ENCODE measurements at places on chromosomes 6 and 20.

- H3K36me3 ChIP-seq: no peaks in the 10 kb centered on the region
- DNase-seq: no peak
- no peak overlapping the region for H3K4me3 ChIP-seq
- peaks cover 9% of the 10 kb centered on the region for H3K27me3 ChIP-seq
- no peak overlapping the region for H3K27ac ChIP-seq
- peaks cover 2% of the 10 kb centered on the region for H3K4me1 ChIP-seq
Measured at GRCh38 chr6:25192590-25193459, 86.3 kb upstream of the CARMIL1 start.

DNA sequence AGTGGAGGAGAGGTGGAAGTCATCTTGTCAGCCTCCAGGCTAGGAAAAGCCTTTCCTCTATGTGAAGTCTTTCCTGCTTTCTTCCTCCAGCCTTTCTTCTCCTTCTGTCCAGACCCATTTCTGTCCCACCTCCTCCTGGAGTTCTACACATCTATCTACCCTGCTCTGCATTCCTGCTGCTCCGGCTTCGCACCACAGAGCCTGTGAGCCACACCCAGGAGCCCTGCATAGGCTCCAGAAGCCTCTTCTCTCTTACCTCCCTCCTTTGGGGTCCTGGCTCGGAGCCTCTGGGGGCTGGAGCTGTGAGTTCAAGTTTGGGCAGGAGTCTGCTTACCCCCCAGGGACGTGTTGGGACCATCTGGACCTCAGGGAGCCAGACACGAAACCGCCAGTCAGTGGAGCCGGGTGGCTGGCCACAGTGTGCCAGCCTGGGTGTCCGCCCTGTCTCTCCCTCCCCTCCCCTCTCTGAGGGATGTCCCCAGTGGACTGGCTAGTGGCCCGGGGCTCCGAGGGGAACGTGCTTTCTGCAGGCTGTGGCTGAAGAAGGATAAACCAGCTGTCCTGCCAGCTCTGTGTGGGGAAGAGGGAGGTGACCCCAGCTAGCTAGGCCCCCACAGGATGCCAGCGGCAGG is 99.2 kb downstream of the VEGFA start:
- no peaks in the 10 kb centered on the region for H3K36me3 ChIP-seq
- H3K4me3 ChIP-seq: no peak overlapping the region
- peaks cover 31% of the 10 kb centered on the region for H3K4me1 ChIP-seq
- no peak for DNase-seq
- H3K27me3 ChIP-seq: no peaks in the 10 kb centered on the region

DNA sequence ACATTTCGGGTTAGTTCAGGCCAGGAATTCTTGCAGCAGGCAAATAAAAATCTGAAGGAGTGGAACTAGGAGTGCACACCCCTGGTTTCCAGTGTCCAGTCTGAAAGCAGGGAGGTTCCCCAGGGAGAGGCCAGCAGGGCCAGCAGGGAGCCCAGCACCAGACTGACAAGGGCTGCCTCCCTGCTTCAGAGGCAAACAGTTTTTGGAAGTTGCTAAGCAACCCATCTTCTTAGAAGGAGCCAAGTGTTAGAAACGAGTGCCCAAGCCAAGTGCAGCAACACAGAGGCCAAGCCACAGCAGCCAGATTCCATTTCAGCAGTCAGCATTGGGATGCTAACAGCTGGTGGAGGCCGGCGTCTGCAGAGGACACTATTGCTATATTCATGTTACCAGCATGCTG is 179.1 kb downstream of the SYNDIG1 start:
- peaks cover 3% of the 10 kb centered on the region for H3K4me1 ChIP-seq
- DNase-seq: no peak
- H3K36me3 ChIP-seq: no peaks in the 10 kb centered on the region
- no peak overlapping the region for H3K27ac ChIP-seq

DNA sequence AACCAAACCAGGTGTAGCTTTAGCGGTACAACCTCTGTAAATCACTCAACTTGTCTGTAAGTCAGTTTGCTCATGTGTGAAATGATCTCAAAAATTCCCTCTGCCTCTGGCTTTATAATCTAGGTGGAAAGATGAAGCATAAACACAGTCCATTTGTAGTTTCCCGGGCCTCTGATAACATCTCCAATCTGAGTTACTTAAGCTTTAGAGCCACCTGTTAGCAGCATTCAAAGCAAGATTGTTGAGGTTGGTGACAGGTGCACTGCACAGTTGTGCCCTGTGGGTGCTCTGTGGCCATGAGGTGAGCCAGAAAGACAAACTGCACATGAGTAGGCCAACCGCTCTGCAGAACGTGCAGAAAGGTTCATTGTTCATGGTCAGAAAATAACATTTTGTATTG is 53.7 kb downstream of the MOCS1 start:
- H3K27ac ChIP-seq: peak overlapping the region; percentile 38
- H3K4me1 ChIP-seq: peaks cover 6% of the 10 kb centered on the region
- DNase-seq: no peak
- peaks cover under 1% of the 10 kb centered on the region for H3K27me3 ChIP-seq
- H3K36me3 ChIP-seq: no peaks in the 10 kb centered on the region

GRCh38 chr6:129638055-129638684 is 71.8 kb downstream of the ARHGAP18 start:
- no peaks in the 10 kb centered on the region for H3K27me3 ChIP-seq
- H3K4me3 ChIP-seq: no peak overlapping the region
- peaks cover 17% of the 10 kb centered on the region for H3K36me3 ChIP-seq
- H3K4me1 ChIP-seq: peaks cover 28% of the 10 kb centered on the region
- H3K27ac ChIP-seq: peak overlapping the region; percentile 51
- no peak for DNase-seq

- peak overlapping the region; percentile 81 for H3K4me3 ChIP-seq
- peak; percentile 52 for DNase-seq
- peak overlapping the region; percentile 96 for H3K27ac ChIP-seq
- peaks cover 12% of the 10 kb centered on the region for H3K4me1 ChIP-seq
Measured at GRCh38 chr20:18058661-18059467, 1.1 kb upstream of the OVOL2 start.

- H3K4me1 ChIP-seq: no peaks in the 10 kb centered on the region
- no peak for DNase-seq
- no peak overlapping the region for H3K27ac ChIP-seq
- H3K36me3 ChIP-seq: no peaks in the 10 kb centered on the region
- no peak overlapping the region for H3K4me3 ChIP-seq
Measured at GRCh38 chr6:92710048-92710447, 709.3 kb downstream of the EPHA7 start.

- DNase-seq: no peak
- H3K27ac ChIP-seq: peak overlapping the region; percentile 19
- no peak overlapping the region for H3K4me3 ChIP-seq
- peaks cover 8% of the 10 kb centered on the region for H3K4me1 ChIP-seq
Measured at GRCh38 chr6:128124713-128125112, 223.9 kb upstream of the THEMIS start.

DNA sequence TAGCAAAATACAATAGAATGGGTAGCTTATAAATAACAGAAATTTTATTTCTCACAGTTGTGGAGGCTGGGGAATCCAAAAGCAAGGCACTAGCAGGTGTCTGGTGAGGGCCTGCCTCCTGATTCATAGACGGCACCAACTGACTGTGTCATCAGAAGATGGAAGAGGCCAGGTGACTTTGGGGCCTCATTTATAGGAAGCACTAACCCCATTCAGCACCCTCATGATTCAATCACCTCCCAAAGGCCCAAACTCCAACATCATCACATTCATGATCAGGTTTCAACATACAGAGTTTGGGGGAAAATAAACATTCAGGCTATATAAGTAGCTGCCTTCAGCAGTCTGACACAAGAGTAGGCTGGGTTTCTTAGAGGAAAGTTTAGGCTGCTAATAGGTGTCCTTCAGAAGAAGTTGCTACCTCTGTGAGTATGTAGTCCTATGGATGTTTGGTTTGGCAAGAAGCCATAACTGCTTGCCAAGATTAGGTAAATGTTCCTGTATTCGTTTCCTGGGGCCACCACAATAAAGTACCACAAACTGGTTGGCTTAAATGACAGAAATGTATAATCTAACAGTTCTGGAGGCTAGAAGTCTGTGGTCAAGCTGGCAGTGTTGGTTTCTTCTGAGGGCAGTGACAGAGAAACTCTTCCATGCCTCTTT is 48.8 kb downstream of the NT5E start:
- no peaks in the 10 kb centered on the region for H3K4me1 ChIP-seq
- peaks cover 22% of the 10 kb centered on the region for H3K36me3 ChIP-seq
- no peak for DNase-seq
- no peak overlapping the region for H3K27ac ChIP-seq

DNA sequence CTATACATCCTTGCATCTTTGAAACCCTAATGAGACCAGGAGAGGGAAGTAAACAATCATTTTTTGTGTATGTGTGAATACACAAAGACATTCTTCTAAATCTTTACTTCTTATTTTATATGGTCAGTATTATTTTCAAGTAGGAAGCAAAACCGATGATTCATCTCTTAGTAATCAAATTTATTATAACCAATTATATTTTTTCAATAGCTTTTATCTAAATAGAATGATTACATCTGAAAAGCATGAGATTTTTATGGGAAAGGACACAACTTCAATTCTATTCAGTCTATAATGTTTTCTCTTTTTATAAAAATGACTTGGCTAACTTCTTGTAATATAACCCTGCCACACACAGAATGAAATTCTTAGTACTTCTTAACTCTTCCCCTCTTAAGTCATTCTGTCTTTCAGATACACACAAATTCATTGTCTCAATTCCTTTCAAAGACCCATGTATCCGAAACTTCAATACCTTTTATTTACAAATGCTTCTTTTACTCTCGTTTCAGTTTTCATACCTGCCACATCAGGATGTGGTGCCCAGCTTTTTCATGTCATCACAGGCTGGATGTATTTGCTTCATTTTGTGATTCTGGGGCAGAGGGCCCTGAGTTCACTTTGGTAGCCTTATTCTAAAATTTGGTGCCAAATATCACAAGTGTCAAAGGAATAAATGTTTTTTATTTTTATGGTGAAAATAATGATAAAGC is 227.0 kb downstream of the PHF3 start:
- no peaks in the 10 kb centered on the region for H3K36me3 ChIP-seq
- no peaks in the 10 kb centered on the region for H3K4me1 ChIP-seq
- DNase-seq: no peak

DNA sequence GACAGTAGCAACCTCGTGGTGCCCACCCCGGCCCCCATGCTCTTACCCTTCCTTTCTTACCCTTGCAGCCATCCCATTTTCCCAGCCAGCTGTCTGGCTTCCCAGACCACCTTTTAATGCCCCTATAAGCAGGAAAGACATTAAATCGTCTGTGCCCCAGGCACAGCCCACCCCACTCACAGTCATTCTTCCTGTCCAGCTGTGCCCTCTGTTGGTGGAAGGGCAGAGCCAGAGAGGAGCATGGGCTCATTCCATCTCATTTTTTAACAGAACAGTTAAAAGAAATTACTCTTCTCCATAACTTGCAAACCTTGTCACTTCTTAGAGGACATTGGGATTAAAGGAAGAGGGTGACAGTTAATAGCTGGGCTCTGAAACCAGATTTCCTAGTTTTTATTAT is 240.5 kb downstream of the NRN1 start:
- H3K4me3 ChIP-seq: no peak overlapping the region
- DNase-seq: no peak
- H3K4me1 ChIP-seq: no peaks in the 10 kb centered on the region
- H3K27me3 ChIP-seq: no peaks in the 10 kb centered on the region
- peaks cover 4% of the 10 kb centered on the region for H3K36me3 ChIP-seq

GRCh38 chr6:22036275-22036674 is 260.6 kb downstream of the PRL start:
- peaks cover 28% of the 10 kb centered on the region for H3K4me1 ChIP-seq
- peak overlapping the region; percentile 12 for H3K4me3 ChIP-seq
- H3K27ac ChIP-seq: peak overlapping the region; percentile 85
- peak; percentile 21 for DNase-seq
- peaks cover 39% of the 10 kb centered on the region for H3K36me3 ChIP-seq

GRCh38 chr6:28953585-28954258 is 29.9 kb upstream of the TRIM27 start:
- peak overlapping the region; percentile 85 for H3K4me3 ChIP-seq
- no peaks in the 10 kb centered on the region for H3K36me3 ChIP-seq
- H3K27ac ChIP-seq: peak overlapping the region; percentile 98
- DNase-seq: no peak

GRCh38 chr6:134903448-134903847 is 46.5 kb downstream of the ALDH8A1 start:
- H3K36me3 ChIP-seq: no peaks in the 10 kb centered on the region
- DNase-seq: no peak
- H3K27me3 ChIP-seq: peaks cover 3% of the 10 kb centered on the region
- peaks cover 9% of the 10 kb centered on the region for H3K4me1 ChIP-seq
- no peak overlapping the region for H3K27ac ChIP-seq
- no peak overlapping the region for H3K4me3 ChIP-seq

DNA sequence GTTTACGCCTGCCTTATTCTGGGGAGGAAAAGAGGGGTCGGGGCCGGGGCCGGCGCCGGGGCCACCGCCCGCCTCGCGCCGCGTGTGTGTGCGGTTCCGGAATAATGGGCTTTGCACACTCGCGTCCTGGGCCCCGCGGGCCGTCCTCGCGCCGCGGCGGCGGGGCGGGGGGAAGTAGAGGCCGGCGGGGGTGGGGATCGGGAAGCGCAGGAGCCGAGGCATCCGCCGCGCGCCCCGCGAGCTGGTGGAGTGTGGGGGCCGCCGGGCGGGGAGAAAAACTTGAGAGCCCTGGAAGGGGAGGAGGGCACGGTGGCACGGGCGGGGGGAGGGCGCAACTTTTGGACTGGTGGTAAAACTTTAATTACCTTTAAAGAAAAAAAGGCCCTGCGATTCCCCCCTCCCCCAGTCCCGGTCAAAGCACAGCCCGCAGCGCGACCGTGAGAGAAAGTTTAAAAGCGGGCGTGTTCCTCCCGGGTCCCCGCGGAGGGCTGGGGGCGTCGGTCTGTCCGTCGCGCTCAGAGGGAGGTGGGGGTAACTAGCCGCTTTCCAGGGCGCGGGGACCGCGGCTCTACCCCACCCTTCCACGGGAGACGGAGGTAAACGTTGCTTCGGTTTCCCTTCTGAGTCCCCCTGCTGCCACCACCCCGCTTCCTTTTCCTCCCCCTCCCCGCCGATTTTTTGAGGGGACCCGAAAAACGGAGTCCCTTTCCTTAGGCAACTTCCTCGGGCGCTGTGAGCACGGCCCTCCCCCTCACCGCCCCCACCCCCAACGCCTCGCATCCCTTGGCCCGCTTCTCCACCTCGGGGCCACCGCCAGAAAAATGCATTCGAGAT is 1.9 kb downstream of the L3MBTL3 start:
- peak overlapping the region; percentile 95 for H3K4me3 ChIP-seq
- DNase-seq: peak; percentile 12
- H3K36me3 ChIP-seq: peaks cover 5% of the 10 kb centered on the region

DNA sequence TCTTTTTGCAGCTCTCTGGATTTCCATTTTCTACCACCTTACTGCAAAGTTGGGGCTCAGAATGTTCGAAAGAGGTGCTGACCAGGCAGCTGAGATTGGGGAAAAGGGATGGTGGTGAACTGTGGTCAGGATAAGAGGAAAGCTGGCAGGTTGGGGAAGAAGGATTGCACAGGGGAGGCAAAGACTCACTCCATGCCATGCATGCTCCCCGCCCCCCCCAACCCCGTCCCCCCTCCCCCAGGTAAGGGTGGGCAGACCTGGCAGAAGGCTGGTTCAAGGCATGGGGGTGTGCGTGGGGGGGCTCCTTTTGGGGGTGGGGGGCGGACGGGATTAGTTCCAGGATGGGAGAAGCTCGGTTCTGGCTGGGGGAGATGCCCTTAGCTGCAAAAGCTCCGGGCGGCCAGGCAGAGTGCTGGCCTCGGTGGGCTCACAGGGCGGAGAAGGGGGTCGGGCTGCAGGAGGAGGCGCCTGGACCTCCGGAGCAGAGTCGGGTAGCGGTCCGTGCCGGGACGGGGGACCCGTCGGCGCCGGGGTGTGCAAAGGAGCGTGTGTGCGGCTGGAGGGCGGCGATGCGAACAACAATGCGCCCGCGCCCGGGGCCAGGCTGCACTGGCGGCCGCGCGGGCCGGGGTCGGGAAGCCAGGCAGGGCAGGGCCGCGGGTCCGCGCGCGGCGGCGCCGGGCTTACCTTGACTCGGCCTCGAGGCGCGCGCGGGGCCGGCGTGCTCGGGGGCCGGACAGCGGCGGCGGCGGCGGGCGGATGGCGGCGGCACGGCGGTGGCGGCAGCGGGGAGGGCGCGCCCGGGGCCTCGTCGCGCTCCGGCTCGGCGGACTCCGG is 880 bp downstream of the ADNP start:
- H3K27me3 ChIP-seq: no peaks in the 10 kb centered on the region
- H3K36me3 ChIP-seq: peaks cover 31% of the 10 kb centered on the region
